HEK293T (cell line): ENCODE measurements at places on chromosomes 4 and X.

- DNase-seq = no peak
These were observed 736.7 kb upstream of the PRKX start for GRCh38 chrX:4450177-4450576.

DNA sequence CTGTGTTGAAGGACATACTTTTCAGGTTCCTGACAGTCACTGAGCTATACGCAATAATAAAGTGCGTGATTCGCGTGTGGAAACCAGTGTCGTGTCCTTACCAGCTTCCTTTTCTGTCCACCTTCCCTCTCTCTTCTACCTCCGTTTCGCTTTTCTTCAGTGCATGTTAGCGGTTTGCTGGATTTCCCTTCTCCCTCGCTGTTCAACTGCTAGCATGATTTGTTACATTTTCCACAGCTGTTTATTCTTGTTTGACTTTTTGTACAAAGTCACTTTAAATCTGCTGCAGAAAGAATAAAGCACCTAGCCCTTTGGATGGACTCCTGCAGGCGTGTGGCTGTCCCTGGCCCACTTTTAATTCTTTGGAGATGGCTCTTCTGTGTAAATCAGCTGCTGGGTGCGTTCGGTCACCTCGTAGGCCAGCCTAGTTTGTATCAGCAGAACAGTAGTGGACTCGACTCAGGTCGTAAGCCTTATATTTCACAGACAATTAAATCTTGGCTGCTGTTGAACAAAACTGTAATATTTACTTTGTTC, 8.9 kb upstream of the HAND2 start:
- no peak for DNase-seq

GRCh38 chr4:178086320-178086719, 644.1 kb upstream of the AGA start:
- no peak for DNase-seq

DNA sequence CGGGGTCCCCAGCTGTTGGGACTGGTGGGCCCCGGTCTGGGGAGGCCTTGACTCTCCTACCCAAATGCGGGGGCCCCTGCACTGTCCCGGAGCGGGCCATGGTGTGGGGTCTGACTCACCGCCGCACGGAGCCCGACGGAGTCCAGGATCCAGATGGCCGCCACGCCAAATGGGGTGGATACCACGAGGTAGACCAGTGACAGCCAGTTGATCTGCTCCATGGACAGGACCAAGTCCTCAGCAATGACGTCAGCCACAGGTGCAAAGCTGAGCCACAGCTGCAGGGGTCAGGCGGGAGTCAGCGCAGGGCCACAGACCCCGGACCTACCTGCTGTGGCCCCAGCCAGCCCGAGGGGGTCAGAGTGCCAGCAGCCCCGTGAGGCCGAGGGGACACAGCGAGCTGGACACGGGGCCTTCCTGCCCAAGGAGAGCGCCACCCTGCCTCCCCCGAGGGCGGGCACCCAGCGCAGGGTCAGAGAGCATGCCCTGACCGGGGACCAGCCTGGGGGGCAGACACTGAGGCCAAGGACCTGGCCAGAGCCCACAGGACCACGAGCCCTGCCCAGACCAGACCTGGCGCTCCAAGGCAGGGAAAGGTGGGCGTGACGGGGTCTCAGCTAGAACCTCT, 2.4 kb downstream of the SLC49A3 start:
- DNase-seq = no peak

- DNase-seq = no peak
These were observed 116.3 kb downstream of the SHROOM4 start for GRCh38 chrX:50697691-50698090.

- DNase-seq = no peak
These were observed 1911.4 kb downstream of the STIM2 start for GRCh38 chr4:28772066-28772465.

GRCh38 chr4:81436941-81437574, 34.6 kb downstream of the RASGEF1B start:
- DNase-seq = no peak

GRCh38 chrX:17214962-17215361, 160.0 kb upstream of the NHS start:
- DNase-seq = no peak

GRCh38 chr4:26131711-26132110, 189.1 kb upstream of the RBPJ start:
- DNase-seq = no peak

GRCh38 chr4:79272126-79272525, 53.7 kb downstream of the NAA11 start:
- DNase-seq = no peak
